ENCODE measurements at places on chromosomes 12 and 14.

GRCh38 chr12:117227000-117227653 is 36.9 kb upstream of the FBXO21 start:
- no peak for DNase-seq

DNA sequence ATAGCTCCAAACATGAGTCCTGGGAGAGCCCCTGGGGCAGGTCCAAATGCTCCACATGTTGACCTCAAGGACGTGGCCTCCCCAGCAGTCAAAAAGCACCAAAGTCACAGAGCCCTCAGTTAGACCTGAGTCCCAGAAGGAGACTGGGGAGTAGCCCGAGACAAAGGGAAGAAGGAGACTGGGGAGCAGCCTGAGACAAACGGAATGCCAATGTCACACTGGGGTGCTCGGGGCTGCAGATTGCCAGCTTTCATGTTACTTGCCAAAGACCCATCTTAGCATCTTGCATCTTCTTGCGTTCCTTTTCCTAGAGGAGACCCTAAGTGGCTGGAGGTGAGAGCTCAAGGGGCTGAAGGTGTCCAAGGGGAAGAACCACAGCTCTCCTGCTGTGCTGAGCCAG is 14.9 kb downstream of the PLEKHD1 start:
- no peak for DNase-seq

DNA sequence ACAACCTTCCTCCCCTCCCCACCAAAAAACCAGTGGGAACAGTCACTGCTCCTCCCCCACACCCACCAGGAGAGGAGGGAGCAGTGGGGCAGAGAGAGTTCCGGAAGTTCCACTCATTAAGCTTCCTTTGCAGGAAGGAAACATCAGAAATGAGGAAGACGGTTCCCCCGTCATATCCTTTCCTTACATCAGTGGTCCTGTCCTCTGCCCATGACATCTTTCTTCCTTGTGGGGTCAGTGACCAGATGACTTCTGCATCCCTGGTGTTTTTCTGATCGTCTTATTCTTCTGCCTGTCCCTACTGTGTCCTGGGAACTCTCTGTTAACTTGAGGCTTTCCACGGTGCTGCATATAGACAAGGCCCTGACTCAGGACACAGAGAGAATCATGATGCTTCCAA is 40.8 kb upstream of the SPTLC2 start:
- no peak for DNase-seq

DNA sequence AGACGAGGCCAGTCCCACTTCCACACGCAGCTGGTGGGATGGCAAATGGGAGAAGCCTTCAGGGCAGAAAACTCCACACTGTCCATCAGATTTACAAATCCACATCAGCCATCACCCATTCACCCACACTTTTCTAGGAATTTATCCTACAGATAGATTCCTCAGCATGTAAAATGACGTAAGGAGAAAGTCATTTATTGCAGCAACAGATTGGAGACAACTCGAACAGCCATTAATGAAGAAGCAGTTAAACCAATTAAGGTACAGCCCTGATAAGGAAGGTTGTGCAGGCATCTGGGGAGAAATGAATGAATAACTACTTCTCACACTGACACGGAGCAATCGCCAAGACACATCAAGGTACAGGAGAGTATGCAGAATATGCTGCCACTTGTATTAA is 26.2 kb downstream of the PRKAB1 start:
- no peak for DNase-seq
